ENCODE measurements at places on chromosomes 13 and 19.

DNA sequence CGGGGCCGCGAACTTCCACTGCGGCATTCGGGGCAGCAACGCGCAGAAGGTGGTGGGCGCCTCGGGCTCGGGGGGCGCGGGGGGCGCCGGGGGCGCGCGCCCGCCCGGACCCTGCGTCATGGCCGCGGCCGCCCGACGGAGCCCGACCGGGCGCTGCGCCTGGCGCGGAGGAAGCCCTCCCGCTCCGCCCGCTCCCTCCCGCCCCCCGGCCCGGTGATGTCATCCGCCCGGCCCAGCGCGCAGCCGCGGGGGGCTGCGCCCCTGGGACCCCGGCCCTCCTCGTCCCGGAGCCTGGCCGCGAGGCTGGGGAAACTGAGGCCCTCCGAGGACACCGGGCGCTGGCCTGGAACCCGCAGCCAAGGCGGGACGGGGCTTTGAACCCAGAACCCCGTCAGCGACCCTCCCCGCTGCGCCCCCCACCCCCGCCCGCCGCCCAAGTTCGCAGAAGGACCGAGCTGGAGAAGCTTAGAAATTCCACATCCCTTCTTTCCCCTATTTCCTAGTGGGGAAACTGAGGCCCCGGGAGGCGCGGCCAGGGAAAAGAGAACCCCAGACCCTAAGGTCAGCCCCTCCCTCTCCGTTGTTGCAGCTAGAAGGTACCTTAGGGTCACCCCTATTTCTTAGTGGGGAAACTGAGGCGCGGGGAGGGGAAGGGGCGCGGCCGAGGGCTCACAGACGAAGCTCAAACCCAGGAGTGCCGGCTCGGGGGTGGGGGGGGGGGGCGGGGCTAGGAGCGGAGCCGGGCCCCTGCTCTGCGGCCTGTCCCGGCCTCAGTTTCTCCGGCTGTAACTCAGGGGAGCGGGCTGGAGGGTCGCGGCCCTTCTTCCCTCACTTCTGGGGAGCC lies at the start of gene SHC2:
Gene SHC2, minus strand, starts transcription at position 157 of the 844 bp plus-strand sequence. Its CDS starts 37 bp downstream, at position 120.
- no peak for DNase-seq

- DNase-seq = no peak
Measured at GRCh38 chr19:50272263-50272897, 56.8 kb downstream of the KCNC3 start.

DNA sequence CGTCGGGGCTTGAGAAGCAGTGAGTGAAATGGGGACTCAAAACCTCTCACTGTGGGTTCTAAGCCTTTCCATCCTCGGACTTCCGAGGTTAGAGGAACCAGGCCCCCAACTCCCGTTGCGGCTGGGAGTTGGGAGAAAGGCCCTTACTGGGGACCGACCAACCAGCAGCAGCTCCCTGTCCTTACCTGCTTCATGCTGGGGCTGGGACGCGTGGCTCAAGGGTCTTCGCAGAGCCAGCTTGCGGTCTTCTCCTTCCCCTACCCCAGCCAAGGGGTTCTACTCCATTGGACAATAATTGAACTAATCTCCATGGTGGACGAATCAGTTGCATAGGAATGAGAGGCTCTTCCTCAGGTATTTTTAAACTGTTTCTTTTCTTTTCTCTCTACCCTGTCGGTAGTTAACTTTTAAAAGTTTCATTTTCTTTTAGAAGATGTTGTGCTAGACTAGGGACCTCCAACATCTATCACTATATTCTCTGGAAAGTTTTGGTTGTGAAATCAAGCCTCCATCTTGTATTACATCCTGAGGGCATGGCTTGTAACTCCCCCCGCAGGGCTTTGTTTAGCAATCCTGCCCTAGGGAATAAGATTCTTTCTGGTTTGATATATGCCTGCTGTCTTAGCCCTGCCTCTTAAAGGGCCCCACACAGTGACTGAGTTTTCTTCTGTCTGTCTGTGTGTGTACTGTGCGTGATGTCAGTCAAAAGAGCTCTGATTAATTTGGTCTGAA lies 1027.1 kb upstream of the PCDH9 start:
- no peak for DNase-seq

GRCh38 chr13:87676254-87677042 lies 5.3 kb downstream of the SLITRK5 start:
- DNase-seq = no peak

GRCh38 chr19:54302257-54302656 lies 10.7 kb downstream of the LILRA5 start:
- no peak for DNase-seq

DNA sequence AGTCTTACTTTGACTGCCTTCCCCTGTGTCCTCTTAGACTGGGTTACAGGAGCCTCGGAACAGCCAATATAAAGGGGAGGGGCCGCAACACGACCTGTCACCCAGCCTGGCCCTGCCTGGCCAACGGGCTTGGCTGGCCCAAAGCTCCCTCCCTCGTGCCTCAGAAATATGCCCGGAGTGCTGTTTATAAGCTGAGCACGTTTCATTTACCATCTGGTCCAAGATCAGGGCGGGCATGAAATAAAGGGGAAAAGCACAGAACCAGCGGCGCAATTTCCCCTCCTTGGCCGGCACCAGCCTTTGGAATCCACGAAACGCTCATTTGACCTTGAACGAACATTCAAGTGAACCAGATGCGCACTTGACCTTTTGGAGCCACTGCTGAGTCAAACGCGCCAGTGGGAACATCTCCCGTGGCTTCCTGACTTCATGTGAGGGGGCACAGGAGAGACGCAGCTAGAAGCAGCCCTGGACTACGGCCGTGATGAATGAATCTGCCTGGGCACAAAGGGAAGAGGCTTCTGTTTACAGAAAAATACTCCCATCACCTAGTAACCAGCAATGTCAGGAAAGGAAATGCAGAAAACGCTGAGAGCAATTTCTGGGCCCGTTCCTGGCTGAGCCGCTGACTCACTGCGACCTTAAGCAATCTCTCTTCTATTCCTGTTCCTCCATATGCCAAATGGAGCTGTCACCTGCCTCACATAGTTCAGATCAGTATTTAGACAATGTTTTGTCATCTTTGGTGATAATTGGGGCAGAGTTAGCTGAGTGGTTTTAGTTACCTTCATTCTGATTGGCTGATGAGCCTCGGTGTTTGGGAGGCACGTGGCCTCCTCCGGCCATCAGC lies 53.3 kb downstream of the RFX2 start:
- DNase-seq = peak; percentile 98

GRCh38 chr19:19672816-19673215 lies 4.2 kb downstream of the ZNF101 start:
- DNase-seq = no peak

DNA sequence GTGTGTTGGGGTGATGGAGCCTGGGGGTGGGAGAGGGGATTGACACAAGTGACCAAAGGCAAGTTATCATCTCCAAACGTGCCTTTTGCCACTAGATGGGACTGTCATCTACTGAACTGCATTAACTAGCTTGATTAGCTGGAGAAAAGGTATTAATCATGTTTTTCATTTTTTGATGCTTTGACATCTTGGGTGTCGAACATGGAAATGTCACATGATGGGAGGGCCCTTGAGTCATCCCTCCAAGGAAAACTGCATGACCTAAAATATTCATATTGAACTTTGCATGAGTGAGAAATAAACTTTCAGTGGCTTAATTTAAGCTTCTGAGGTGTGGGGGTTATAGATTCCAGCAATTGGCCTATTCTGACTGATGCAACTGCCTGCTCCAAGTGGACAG lies 73.3 kb downstream of the ALOX5AP start:
- DNase-seq = no peak

DNA sequence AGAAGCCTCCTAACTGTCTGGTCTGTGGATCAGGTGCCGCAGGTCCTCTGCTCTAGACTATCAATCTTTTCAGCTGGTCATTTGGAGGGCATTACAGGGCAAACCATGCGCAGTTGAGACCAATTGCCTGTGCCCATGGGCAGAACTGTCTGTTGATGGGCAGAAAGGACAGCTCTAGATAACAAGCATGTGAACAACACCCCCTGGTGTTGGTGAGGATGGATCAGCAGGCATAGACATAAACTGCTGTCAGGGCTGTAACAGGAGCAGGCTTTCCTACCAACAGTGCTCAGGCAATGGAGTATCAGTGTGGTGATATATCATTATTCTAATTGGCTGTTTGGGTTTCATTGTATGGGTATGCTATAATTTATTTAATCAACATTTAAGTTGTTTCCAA lies 104.7 kb upstream of the KL start:
- peak; percentile 51 for DNase-seq

DNA sequence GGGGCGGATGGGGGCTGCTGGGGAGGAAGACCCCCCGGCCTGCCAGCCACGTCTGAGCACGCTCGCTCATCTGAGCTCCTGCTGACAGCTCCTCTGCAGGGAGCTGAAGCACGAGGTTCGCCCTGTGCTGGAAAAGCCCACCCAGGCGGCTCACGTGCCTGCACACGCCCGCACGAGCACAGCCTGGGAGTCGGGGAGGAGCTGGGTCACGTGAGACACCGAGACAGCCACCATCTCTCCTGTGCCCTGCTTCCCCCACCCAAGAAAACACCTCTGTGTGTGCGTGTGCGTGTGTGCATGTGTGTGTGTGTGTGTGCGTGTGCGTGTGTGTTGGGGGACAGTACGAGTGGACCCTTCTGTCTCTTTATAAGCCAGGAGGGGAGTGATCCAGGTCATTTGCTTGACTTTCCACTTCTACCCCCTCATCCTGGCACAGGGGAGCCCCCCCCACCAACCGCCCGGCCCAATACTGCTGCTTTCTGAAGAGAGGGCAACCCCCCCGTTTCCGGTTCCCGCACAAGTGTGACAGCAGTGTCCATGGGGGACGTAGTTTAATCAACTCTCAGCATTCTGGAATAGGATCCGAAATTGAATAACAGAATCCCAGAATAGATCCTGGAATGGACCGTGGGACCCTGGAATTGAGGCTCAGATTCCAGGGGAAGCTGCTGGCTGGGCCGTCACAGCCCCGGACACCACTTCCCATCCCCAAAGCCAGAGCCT lies 42.5 kb downstream of the CELF5 start:
- no peak for DNase-seq

DNA sequence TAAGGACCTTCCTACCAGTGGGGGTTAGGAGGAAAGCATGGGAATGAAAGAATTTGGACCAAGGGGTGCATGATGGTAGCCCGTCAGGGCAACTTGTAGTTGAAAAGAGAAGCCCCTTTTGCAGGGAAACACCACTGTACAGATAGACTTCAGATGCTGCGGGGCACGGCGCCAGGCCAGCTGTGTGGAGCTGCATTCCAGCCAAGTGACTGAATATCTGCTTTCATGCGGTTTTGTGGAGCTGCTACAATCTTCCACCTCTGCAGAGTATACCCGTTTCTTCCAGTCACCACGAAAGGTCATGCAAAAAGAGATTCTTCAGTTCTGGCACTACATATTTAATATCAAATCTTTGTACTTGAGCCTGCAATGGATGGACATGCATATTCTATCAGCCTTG lies 104.7 kb downstream of the RGCC start:
- DNase-seq = peak; percentile 71

- DNase-seq = no peak
Measured at GRCh38 chr13:71962735-71963134, 95.7 kb upstream of the DACH1 start.

DNA sequence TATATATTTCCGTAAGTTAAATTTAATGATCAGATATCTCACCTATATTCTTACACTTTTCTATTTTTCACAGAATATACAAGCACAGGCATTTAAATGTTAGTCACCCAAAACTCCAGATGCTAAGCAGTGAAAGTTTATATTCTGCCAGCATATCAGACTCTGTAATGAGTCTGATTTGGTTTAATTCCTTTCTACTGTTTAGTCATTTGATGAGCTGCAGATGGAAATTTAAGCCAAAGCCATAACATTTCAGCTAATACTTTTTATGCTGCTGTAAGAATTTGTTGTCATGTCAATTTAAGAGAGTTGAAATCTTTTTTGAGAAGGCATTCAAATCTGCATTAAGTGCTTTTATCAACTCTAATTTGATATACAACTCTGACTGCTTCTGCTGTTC lies 8.0 kb downstream of the FRY start:
- DNase-seq = no peak

DNA sequence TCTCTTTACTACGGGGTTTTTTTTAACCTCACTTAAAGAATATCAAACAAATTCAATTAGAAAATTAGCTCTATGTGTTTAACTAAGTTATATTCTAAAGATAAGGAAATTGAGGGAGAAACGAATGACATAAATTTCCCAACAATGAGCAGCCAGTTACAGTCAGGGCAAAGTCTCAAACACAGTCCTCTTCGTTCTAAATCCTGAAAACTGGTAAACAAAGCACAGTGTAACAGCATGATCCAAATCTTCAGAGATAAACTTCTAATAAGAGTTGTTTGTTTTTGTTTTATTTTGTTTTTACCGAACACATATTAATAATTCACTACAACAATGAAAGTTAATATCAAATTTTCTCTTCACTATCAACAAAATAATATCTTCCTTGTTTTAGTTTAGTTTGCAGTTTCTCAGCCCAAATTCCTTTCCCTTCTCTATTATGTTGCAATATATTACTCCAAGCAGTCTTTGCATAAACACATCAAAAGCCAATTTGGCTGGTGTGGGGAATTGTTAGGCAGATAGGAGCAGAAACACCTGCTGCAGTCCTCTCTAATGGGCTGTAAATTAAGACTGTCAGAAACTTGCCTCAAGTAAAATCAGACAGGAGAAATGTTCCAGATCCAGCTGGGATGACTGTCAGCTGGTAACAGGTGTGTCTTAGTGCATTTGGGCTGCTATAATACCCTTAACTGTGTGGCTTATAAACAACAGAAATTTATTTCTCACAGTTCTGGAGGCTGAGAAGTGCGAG lies 106.5 kb upstream of the SGCG start:
- no peak for DNase-seq

DNA sequence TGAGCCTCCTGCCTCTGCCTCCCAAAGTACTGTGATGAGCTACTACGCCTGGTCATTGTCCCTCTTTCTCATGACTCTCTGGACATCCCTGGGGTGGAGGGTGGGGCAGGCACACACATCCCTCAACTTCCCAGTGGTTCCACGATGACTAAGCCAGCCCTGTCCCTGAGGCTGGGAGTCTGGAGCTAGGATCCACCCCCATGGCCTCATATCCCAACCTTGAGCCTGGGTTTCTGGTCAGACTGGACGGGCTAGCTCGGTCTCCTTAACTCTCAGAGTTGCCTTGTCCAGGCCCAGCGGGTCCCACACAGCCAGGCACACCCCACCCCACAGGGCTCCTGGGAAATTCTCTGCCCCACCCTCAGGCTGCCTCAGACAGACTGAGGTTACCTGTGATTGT lies 19.6 kb downstream of the IER2 start:
- peak; percentile 89 for DNase-seq

DNA sequence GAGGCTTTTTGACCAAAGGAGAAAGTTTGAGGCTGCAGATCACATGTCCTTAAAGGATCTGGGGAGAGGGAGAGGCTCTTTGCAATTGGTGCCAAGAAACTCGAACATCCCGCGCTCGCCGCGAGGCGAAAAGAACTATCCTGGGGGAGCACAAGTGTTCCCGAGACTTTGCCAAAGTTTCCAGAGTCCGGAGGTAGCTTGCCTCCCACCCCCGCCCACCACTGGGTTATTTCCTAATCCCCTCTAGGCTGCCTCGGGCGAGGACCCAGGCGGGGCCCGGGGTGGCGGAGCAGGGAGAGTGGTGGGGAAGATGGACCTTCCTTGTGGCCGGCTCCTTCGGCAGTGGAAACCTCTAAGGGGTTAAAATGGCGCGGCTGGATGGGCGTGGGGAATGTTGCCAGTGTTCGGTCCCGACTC lies 114.5 kb downstream of the KCNRG start:
- DNase-seq = no peak

- DNase-seq = no peak
Measured at GRCh38 chr13:20105161-20105689, 55.6 kb downstream of the GJA3 start.

GRCh38 chr19:15869109-15869555 lies 28.7 kb downstream of the CYP4F2 start:
- peak; percentile 75 for DNase-seq

- no peak for DNase-seq
Measured at GRCh38 chr19:329876-330275, 14.7 kb downstream of the MIER2 start.

- DNase-seq = no peak
Measured at GRCh38 chr19:43554317-43554895, 20.9 kb downstream of the XRCC1 start.
